ENCODE measurements at places on chromosomes 1 and 21.

DNA sequence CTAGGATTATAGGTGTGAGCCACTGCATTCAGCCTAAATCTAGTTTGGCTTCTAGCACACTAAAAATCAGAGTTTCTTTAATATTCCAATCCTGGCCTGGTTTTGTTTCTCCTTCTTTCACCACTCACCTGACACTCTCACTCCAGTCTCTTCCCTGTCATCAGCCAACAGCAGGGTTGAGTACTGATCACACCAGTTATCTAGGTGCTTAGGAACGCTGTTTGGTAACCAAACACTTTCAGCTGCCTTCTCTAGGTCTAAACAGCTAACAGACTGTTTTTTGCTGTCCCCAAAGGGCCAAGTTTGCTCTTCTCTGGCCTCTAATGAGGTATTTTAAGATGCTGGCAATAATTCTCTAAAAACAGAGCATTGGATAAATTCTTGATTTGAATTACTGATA lies 17.7 kb upstream of the FRRS1 start:
- DNase-seq = no peak

GRCh38 chr1:63119575-63120155 lies 202.7 kb upstream of the FOXD3 start:
- DNase-seq = peak; percentile 31

DNA sequence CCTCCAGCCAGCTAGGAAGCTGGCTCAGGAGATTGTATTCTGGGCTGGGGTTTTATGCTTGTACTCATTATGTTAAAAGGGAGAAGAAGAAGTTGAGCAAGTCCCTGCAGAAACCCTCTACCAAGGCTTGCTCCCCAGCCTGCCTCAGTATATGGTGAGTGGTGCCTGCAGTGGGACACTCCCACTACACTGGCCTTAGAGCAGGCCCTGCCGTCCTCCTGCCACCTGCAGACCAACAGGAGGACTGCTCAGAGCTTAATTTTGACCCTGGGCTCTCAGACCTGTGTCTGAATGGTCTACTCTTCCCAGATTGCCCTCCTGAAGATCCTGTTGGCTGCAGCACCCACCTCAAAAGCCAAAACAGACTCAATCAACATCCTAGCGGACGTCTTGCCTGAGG lies 13.0 kb downstream of the STRIP1 start:
- no peak for DNase-seq

DNA sequence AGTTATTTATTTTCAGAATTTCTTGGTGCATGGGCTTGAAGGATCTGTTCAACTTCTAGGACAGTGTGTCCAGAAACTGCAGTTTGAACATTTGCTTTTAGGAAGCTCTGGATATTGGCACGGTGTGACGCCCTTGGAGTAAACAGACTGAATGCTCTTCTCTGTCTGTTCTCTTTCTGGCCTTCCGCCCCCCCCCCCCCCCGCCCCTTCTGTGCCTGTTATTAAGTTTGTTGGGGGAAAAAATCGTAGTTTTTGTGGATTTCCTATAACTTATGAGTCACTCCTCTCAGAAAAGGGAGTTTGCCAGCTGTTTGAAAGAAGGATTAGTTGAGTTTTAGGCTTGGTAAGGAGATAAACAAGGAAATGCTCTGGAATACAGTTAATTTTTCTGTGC lies 1.2 kb downstream of the KCTD3 start:
- peak; percentile 63 for DNase-seq

- no peak for DNase-seq
These were observed 17.2 kb downstream of the TADA1 start for GRCh38 chr1:166858726-166859419.

GRCh38 chr1:162889989-162890388 lies 29.0 kb upstream of the CCDC190 start:
- no peak for DNase-seq

DNA sequence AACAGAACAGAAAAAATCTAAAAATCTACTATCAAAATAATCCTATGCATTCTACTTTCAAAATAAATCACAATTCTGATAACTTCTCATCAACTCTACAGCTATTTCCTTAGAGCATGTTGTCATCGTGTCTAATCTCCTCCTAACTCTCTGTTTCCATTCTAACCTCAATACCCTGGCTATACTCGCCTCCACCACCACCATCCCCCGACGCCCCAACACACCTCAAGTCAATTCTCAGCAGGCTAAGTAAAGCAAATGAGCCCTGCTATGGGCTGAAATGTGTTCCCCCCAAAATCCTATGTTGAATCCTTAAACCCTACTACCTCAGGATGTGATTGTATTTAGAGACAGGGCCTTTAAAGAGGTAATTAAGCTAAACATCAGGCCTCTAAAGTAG lies 34.6 kb downstream of the NRDC start:
- no peak for DNase-seq

DNA sequence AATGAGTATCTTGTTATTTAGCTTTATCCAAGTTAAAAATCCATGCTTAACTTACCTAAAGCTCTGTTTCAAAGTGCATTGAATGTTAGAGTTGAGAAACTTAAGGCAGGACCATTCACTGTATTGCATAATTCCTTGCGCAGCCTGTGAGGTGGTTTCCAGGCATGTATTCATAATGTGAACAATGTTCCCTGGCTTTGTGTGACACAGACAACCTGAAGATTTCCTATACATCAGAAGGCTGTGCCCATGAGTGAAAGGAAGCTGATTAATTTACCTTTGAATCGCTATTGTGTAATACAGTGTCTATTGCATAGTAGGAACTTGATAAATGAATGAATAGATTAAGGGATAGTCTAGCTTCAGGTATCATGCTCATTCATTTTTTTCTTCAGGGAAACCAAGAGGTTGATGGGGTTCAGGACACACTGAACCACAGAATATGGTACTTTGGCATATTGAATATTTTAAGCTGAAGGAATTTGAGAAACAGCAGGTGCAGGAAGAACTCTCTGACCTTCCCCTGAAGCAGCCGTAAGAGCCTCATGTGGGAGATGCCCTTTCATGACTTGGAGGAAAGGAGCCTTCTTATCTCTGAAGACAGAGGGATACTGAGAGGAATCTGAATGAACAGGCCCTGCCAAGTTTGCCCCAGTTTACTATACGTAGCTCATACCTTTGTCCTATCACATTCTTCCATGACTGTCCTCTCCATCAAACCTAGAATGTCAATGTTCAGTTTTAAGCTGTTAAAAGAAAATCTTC lies 88.6 kb upstream of the GNG12 start:
- DNase-seq = no peak

- no peak for DNase-seq
These were observed 19.5 kb upstream of the CREG1 start for GRCh38 chr1:167573035-167573434.

GRCh38 chr1:117284399-117285215 lies 73.9 kb upstream of the VTCN1 start:
- DNase-seq = peak; percentile 74

GRCh38 chr1:227305894-227306626 lies 12.2 kb downstream of the CDC42BPA start:
- DNase-seq = no peak

GRCh38 chr1:29838738-29839320 lies 602.5 kb downstream of the PTPRU start:
- DNase-seq = no peak

GRCh38 chr21:23837564-23837963 lies 1769.7 kb downstream of the MRPL39 start:
- no peak for DNase-seq

GRCh38 chr1:201460814-201461644 lies 8.0 kb downstream of the PHLDA3 start:
- DNase-seq = peak; percentile 77

GRCh38 chr1:14976256-14976655 lies 177.3 kb upstream of the TMEM51 start:
- no peak for DNase-seq

DNA sequence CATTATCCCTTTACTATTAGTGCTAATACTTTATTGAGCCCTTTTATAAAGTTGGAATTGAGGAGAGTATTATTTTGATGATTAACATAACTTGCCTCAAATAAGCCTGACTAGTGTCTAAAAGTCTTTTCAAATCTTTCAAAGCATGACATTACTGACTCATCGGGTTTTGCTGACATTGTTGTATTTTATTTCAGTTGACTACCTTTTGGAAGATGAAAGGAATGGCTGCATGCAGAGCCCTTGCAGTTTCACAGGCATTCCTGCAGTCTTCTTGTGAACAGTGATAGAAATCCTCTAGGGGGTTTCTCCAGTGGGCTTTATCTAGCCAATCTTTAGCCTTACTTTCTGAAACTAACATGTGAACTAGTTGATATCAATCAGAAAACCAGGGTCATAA lies 43.0 kb upstream of the TMEM61 start:
- no peak for DNase-seq

Data from AG20443 (cell line).